Epithelial cell of umbilical artery (primary cell): ENCODE measurements at places on chromosomes 13 and 19. TPM values are rescaled to one million over a fixed set of nuclear protein-coding genes. Genes with fewer than 3 reads are reported as not detected.

The SIN3B gene
- total RNA-seq = 23.1 and 29.6 TPM in 2 replicates

The ZNF208 gene
- total RNA-seq = not detected in 2 replicates

The FFAR1 gene
- not detected in 2 replicates for total RNA-seq

The STARD13 gene
- total RNA-seq = 23.7 and 25.0 TPM in 2 replicates

The ARRDC2 gene
- 12.0 and 14.3 TPM in 2 replicates for total RNA-seq

The ZNF416 gene
- 3.9 and 4.3 TPM in 2 replicates for total RNA-seq

The LAIR1 gene
- total RNA-seq = not detected in 2 replicates

The TSC22D1 gene
- total RNA-seq = 56.5 and 70.1 TPM in 2 replicates

The KLK11 gene
- not detected in 2 replicates for total RNA-seq

The B3GNT8 gene
- total RNA-seq = 2.6 and 4.4 TPM in 2 replicates

The TMEM145 gene
- not detected in 2 replicates for total RNA-seq

The IGFL2 gene
- total RNA-seq = not detected in 2 replicates

The RASAL3 gene
- 2.1 and 2.9 TPM in 2 replicates for total RNA-seq
